ENCODE measurements at places on chromosomes 5 and 9. TPM values are rescaled to one million over a fixed set of nuclear protein-coding genes. Genes with fewer than 3 reads are reported as not detected.
A peak's percentile ranks its signal among the peaks of the same experiment; 100 is the strongest.

- no peak for DNase-seq
These were observed 17.9 kb upstream of the RLN1 start for GRCh38 chr9:5357431-5358105.

GRCh38 chr9:12185856-12186255 lies 507.3 kb upstream of the TYRP1 start:
- DNase-seq = no peak

DNA sequence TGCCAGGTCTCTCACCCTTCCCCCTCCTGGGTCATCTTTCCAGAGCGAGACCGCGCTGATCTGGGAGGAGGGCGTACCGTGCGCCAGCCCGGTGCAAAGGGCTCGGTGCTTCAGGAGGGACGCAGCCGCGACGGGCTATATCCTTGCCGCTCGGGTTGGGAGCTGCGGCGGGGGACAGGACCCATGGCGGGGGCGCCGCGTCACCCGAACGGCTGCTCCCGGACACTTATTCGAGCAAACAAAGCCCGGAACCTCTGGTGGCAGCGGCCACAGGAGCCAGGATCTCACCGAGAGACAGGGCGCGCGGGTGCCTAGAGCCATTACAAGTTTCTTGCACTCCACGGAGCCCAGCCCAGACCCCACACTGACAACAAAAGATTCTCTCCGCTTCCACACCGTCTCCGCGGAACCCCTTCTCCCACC lies 1.3 kb downstream of the SEMA6A start:
- DNase-seq = peak; percentile 41

The ERCC6L2 gene
- 46.1 TPM for total RNA-seq

GRCh38 chr9:34177593-34178435 lies 1.0 kb upstream of the UBAP1 start:
- no peak for DNase-seq

DNA sequence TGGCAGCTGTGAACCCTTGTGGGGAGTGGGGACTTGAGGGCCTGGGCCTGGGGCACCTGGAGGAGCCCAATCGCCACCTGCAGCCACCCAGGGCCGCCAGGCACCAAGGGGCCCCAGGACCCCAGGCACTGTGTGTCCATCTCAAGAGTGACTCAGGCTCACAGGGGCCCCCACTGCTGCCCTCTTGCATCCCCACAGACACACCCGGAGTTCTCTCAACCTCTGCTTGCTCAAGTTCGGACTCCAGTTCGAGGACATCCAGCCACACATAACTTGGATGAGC lies 51.9 kb downstream of the MRPL36 start:
- no peak for DNase-seq

The SPINK4 gene
- total RNA-seq = 2.1 TPM

DNA sequence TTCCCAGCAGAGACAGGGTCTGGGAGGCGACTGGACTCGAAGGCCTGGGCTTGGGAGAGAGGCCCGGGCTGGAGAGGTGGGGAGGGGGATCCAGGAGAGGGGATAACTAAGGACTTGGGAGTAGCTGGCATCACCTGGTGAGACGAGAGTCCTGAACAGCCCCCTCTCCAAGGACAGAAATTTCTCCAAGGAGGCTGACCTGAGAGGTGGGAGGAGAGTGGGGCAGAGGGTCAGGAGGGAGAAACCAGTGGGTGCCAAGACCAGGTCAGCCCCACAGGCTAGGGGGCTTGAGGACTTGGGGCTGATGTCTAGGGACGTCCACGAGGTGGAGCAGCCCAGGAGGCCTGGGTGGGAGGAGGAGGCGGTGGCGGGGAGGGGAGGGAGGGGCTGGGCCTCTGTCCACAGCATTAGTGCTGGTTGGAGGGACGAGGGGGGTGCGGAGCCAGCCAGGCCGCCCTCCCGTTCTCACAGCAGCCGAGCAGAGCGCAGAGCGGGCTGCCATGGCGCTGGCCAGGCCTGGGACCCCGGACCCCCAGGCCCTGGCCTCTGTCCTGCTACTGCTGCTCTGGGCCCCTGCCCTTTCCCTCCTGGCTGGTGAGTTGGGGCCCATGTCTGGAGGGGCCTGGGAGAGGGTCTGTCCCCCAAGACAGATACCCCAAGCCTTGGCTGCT lies at the start of gene CRB2:
Gene CRB2, plus strand, starts transcription at position 437 of the 671 bp plus-strand sequence. Its CDS starts 64 bp downstream, at position 501.
- DNase-seq = peak; percentile 61

- DNase-seq = no peak
These were observed 45.6 kb downstream of the GSN start for GRCh38 chr9:121313458-121314152.

GRCh38 chr5:79301046-79301712 lies 65.2 kb downstream of the JMY start:
- DNase-seq = no peak

The SLCO4C1 gene
- 1.3 TPM for total RNA-seq

DNA sequence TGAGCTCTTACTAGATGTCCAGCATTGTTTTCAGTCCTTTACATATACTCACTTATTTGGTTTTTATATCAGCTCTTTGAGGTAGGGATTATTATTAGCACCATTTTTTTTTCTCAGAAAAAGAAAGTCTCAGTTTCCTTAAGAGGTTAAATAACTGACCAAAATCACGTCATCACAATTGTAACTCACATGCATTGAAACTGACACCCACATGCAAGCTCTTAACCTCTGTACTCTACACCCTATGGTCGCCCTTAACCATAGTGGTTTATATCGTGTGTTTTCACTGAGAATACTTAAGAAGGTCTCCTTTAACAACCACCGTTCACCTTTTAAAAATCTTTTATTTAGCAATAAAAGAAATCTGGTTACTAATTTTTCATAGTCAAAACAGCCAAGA lies 61.0 kb downstream of the PRDM6 start:
- no peak for DNase-seq

DNA sequence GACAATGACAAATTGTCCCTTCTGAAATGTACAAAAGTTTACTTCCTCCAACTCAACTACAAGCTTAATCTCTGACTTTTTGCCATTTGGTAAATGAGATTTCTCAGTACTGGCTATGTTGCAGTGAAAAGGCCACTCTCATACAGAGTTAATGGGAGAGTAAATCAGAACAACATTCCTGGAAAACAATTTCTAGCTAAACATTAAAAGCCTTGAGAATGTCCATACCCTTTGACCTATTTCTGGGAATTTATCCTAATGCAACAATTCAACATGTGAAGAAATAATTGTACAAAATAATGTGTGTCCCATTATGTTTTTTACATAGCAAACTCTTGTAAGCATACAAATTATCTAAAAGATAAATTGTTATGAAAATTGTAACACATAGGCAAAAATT lies 56.3 kb upstream of the SPEF2 start:
- no peak for DNase-seq
